ENCODE measurements at places on chromosomes 5 and 9.

DNA sequence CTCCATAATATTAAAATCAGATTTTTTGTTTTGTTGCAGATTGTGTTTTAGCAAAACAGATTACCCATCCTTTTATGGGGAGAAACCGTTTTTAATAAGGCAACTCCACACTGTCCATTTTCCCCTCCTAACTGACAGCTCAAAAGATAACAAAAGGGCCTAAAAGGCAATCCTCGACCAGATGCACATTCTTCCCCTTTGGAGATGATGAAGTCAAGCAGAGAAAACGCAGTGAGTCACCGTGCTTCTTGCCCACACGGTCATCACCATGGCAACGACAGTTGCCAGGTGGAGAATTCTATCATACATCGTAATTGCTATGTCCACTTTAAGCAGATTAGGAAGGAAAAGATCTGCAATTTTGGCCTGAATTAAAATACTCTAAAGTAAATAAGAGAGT lies 96.4 kb downstream of the DIRAS2 start:
- peak; percentile 87 for DNase-seq

- no peak for DNase-seq
Measured at GRCh38 chr5:137498301-137498735, 808 bp downstream of the SPOCK1 start.

DNA sequence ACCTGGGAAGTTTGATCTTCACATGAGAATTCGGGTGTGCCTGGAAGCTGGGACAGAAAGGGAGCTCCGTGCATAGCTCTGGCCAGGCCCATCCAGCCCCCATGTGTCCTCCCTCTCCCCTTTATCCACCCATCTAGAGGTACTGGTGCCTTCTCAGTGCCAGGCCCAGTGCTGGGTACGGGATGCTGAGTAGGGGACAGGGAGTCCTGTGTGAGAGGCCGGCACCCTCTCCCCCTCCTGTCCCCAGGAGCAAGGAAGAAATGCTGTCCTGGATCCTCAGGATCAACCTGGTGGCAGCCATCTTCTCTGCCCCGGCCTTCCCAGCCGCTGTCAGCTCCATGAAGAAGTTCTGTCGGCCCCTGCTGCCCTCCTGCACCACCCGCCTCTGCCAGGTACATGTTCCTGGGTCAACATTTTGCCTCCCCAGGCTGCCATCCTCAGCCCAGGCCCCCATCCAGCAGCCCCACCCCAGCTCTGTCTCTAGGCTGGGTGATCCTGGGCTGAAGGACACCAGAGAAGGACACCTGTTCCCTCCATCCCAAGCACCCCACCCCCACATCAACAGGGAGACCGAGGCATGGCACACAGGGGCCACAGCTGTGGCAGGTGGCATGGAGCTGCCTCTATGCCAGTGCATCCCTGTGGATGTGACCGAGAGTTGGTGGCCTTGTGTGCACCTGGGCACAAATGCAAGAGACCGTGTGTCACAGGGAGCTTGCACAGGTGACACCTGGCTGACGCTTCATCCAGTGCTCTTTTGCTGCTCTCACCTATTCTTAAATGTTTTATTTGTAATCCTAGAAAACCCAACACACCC lies 43.0 kb downstream of the PSD2 start:
- no peak for DNase-seq

DNA sequence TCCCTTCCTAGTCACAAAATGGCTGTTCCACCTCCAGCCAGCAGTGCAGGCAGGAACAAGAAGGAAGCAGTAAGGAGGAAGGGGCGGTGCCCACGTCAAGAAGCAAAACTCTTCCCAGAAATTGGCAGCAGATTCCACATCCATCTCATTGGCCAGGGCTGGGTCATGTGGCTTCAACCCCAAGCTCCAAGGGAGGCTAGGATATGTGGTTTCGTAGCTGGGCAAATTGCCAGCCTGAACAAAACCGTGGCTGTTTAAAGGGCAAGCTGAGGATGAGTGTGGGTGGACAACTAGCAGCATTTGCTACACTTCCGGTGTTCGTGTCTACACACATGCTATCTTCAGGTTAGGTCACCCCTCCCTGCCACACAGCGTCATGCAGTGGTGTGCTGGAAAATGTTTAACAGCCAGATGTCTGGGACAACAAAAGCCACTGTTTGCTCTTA lies 92.1 kb upstream of the MAP1B start:
- DNase-seq, result peak; percentile 27

DNA sequence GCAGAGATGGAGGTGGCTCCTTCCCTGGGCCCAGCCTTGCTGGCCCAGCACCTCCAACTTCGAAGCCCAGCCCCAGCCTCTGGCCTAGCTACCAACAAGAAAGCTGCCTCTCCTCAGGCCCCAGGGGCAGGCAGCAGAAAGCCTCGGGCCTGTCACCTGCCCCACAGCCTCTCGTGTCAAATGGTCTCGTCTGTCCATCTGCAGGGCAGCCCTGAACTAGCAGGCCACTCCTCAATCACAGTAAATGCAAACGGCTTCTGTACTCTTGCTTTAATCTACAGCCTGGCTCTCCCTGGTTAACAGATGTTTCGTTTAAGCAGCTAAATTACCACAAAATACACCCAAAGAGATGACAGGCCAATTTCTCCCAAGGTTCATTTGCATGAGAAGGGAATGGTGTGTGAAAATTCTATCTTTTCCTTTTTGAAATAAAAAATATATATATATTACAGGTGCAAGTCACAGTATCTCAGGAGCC lies 21.5 kb downstream of the VAV2 start:
- no peak for DNase-seq

DNA sequence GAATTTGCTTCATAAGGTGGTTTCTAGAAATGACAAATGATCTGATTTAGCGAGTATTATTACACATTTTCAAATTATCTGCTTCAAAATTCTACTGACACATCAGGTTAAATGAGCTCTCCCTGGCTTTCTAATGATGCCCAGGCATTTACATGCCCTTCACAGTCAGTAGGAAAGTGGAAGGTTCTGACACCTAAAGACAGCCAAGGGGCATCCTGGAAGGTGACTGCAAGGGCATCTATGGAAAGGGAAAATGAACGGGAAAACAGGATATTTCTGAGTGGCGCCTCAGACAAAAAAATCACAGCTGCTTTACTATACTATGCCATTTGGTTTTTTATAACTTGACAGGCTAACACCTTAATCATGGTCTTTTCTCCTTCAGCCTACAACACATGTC lies 31.0 kb downstream of the ANKH start:
- DNase-seq, result no peak

GRCh38 chr5:93311881-93312280 lies 269.1 kb downstream of the NR2F1-AS1 start:
- no peak for DNase-seq

GRCh38 chr9:106075236-106075959 lies 381.1 kb downstream of the TMEM38B start:
- no peak for DNase-seq

DNA sequence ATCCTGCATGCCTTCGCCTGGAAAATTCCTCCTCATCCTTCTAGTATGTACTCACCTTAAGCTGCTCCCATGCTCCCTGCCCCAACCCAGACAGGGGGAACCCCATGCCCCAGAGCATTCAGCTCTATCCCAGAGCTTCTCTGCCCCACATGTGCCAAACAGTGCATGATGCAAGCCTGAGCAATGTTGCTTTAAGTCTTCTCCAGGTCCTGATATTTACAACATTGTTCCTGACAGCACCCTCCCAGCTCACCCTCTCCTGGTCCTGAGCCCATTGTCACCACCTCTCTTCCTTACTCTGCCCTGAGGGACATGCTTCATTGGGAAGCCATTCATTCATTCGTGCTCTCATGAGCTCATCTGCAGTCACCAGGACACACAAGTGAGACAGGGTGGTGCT lies 23.4 kb upstream of the BARX1 start:
- DNase-seq, result no peak

DNA sequence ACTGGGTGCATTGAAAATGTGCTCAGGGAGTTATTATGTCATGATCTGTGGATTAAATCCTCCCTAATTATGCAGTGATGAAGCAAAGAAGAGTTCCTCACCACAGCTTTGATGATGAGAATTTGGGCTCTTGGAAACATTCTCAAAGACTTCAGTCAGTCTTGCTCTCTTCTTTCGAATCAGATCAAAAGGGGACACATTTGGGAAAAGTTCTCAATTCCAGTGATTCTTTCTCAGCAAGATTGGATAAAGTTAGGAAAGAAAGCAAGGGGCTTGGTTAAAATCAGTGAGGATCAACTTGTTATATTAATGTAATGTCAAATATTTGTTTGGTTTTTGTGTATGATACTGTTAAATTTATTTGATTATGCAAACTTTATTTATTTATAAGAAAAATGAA lies 411.3 kb upstream of the ACTBL2 start:
- DNase-seq, result no peak

DNA sequence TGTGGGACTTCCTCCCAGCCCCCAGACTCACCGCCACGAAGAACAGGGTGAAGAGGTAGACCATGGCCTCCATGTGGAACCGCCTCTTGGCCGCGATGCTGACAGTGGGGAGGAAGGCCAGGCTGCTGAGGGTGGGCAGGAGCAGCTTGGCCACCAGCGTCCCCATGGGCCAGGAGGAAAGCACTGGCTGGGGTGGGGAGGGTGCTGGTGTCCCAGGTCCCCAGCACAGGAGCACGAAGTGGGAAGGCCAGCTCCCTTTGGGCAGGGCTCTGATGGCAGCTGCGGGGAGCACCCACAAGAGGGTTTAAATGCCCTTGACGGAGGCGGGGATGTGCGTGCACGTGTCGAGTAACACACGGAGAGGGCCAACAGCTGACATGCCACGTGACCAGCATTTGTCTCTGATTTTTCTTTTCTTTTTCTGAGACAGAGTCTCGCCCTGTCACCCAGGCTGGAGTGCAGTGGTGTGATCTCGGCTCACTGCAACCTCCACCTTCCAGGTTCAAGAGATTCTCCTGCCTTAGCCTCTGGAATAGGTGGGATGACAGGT lies at the start of gene MYMK:
MYMK (minus strand) TSS at position 281 of the 550 bp plus-strand sequence; CDS start at position 166, 115 bp downstream.
- no peak for DNase-seq

DNA sequence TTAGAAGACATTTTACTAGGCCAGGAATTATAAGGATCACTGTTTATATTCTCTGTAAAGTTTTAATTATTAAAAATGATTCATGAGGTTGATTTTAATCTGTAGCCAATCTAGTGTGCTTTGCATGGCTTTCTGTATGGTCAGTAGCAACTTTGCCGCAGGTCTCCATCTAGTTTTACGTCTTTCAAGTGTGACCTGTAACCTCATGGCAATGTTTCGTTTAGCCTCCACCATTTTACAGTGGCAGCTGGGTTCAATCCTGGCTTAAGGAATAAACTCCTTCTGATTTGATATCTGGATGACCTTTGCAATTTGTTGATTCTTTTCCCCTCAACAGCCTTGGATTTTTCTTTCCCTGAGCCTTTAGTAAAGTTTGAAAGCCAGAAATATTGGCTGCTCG lies 434.5 kb upstream of the CDH9 start:
- DNase-seq, result no peak

DNA sequence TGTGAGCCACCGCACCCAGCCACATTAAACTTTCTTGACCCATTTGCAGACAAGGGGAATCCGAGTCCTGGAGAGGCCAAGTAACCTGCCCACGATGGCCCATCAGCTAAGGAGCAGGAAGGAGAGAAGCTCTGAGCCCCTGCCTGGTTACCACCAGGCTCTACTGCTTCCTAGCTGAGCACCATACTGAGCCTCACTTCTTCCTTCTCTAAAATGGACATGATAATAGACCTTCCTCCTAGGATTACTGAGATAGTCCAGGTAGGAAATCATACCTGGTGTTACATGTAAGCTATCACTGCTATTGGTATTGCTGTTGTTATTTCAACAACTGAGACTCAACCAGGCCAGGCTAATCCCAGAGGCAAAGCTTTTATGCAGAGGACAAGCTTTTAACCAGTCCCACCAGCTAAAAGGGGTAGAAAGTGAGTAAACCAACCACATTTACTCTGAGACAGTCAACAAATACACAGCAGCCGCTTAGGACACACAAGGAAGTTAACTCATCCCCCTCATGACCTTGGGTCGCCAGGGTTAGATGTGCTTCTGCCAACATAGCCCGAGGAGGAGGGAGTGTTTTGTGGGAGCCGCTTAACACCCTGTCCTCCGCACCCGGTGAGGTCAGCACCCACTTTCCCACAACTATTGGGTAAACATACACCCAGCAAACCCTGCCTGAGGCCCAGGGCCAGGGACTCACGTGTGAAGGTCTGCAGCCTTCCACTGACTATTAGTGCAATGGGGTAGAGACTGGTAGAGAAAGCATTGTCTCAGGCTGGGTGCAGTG lies 20.6 kb upstream of the PTGES start:
- no peak for DNase-seq

DNA sequence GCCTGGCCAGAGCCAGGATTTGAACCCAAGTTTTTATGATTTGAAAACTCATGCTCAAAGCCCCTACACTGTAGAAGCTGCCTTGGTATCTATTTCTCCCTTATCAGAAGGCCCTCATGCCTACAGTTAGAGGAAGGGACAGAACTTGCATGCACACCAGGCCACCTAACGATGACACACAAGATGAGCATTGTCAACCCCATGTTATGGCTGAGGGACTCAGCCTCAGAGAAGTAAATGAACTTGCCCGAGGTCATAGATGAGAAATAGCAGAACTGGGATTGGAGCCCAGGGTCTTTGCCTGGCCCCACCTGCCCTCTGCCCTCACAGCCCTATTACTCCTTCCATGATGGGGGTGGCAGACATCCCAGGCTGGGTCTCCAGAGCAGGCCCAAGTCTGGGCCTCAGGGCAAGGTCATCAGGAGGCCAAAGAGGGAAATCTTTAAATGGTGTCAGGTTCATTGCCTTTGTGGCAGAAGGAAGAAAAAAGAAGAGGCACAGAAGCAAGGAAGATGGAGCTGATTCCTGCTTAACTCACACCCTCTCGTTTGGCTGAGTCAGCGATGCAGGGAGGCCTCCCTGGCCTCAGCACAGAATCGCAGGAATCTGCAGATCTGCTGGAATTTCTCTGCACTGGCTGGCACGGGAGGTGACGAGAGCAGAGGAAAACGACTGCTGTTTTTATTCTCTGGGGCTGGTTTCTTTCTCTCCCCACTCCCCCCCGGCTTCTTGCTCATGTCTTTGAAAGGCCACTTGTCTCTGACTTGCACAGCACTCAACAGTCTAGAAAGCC lies 20.6 kb upstream of the CRB2 start:
- peak; percentile 30 for DNase-seq

Data from non-pigmented ciliary epithelial cell (primary cell).